Right ventricle myocardium superior (tissue), 1 donor: ENCODE measurements at places on chromosomes 2 and 18.

DNA sequence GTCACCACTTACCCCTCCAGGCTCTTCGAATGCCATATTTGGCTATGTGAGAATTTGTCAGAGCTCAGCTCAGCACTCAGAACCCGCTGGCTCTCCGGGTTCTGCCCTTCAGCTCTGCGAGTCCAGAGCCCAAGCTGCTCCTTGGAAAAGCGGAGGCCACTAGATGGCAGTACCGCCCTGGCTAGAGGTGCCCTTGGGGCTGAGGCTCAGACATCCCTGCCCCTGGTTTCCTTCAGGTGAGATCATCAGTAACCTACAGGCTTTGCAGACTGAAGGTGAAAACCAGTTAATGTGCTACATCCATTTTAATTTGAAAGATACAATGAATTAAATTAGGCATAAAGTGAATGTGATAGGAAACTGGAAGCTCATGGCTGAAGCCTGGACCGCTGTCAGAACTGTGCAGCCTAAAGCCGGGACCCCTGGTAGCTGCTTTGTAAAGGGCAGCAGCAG is 285.6 kb downstream of the AGAP1 start:
- DNase-seq: peak; percentile 79

- DNase-seq: no peak
Measured at GRCh38 chr18:73647391-73647790, 500.2 kb downstream of the FBXO15 start.

DNA sequence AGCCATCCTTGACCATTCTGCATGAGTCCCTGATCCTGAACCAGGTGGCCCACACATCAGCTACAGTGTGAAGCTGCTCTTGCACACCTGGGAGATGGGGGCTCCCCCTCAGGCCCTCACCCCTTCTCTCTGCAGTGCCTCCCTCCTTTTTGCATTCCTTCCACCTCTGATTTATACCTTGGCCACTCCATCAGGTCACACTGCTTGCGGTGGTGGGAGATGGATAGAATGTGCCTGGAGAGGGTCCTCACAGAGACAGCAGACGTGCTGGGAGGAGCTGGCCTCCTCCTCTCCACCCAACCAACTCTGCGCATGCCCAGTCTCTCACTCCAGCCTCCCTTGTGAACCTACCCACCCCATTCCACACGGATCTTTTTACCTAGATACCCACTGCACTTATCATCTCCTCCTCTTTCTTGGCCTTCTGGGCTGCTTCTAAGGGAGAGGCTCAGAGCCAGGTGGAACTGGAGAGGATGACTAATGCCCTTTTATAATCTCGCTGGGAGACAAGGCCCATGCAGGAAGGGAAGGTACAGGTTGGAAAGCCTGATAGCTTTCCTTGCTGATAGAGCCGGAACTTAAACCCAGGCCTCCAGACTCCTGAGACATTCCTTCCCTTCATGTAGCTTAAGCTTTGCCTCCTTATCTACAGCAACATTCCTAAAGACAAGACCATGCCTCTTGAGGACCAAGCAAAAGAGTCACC is 205.1 kb downstream of the ZBTB7C start:
- no peak for DNase-seq

GRCh38 chr18:74604361-74604760 is 6.7 kb downstream of the ZNF407 start:
- DNase-seq: no peak

DNA sequence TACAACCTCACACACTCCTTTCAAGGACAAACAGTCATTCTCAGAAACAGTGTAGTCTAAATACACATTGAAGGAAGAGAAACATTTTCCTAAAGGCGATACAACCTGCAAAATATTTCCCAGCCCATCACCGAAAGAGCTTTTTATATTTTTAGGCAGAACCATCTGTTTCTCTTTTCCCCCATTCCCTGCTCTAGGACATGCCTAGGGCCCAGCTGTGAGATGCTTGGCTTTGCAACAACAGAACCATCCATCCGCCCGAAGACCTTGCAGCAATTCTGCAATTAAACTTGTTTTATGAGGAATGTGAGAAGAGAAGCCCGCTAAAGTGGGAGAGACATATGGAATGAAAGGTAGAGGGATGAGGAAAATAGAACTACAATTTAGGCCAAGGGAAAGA is 105.6 kb upstream of the RFX8 start:
- no peak for DNase-seq

DNA sequence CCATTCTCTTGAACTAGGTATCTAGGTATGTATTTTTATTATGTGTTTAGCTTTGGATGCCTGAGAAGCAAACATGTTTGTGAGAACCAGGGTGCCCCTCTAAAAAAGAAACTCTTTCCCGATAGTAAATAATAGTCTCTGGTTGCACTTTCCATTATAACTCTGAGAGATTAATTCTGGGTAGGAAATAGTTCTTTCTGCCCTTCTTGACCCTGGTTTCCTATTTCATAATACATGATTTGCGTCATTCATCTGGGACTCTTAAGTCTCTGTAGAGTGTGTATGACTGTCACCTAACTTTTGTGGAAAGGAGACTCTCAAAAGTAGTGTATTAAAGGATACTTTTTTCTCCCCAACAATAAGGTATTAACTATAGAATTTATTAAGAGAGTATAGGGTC is 31.5 kb downstream of the ACSL3 start:
- no peak for DNase-seq

- no peak for DNase-seq
Measured at GRCh38 chr2:24515335-24515734, 24.3 kb downstream of the NCOA1 start.

DNA sequence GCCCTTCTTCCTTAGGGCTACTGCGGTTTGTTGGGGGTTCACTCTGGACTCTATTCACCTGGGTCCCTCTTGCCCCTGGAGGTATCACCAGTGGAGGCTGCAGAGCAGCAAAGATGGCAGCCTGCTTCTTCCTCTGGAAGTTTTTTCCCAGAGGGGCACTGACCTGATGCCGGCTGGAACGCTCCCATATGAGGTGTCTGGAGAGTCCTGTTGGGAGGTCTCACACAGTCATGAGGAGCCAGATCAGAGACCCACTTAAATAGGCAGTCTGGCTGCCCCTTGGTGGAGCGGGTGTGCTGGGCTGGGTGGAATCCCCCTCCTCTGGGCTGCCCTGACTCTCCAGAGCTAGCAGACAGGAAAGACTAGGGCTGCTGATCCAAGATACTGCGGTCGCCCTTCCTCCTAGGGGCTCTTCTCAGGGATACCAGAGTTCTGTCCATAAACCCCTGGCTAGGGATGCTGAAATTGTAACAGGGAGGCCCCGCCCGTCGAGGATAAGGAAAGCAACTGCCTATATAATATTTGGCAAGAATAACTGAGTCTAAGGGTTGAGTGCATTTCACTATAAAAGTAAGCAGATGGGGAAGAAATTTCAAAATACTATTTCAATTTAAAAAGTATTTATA is 140.7 kb downstream of the NOL4 start:
- peak; percentile 14 for DNase-seq

GRCh38 chr2:42840760-42841159 is 48.4 kb upstream of the HAAO start:
- DNase-seq: no peak

- no peak for DNase-seq
Measured at GRCh38 chr18:58898010-58898799, 33.5 kb downstream of the ZNF532 start.

GRCh38 chr2:230525682-230526081 is 109.7 kb downstream of the SP100 start:
- DNase-seq: no peak

DNA sequence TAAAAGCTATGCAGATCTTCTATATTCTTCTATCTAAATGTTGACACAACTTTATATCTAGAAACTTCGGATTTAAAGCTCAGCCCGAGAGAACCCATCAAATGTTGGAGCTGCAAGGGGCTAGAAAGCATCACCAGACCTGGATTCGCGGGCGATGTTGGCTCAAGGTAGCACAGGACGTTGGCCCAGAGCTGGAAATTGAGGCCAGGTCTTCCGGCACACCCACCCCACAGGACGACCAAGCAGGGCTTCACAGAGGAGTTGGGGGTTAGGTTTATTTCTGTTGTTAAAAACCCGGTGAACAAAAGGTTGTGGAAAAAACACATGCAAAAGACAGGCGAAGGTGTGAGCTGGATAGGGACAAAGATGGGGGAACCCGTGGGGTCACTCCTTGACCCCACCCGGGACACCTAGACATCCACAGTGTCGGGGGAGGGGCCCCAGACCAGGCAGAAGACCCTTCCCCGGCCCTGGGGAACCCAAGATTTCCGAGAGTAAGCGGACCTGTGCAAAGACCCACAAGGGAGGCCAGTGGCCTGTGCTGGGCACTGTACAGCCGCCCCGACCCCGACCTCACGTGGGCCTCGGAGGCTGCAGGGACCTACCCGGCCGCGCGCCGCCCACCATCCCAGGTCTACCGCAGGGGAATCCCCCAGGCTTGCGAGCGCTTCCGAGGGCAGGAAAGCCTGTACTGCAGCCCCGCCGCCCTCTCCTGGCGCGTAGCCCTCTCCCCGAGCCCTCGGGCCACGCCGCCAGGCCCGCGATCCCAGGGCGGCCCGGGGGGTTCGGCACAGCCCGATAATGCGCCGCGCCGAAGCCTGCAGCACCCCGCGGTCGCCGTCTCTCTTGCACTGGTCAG is 1.8 kb upstream of the AGBL5 start:
- DNase-seq: peak; percentile 68

- no peak for DNase-seq
Measured at GRCh38 chr18:45686891-45687611, 36.9 kb upstream of the SLC14A1 start.

DNA sequence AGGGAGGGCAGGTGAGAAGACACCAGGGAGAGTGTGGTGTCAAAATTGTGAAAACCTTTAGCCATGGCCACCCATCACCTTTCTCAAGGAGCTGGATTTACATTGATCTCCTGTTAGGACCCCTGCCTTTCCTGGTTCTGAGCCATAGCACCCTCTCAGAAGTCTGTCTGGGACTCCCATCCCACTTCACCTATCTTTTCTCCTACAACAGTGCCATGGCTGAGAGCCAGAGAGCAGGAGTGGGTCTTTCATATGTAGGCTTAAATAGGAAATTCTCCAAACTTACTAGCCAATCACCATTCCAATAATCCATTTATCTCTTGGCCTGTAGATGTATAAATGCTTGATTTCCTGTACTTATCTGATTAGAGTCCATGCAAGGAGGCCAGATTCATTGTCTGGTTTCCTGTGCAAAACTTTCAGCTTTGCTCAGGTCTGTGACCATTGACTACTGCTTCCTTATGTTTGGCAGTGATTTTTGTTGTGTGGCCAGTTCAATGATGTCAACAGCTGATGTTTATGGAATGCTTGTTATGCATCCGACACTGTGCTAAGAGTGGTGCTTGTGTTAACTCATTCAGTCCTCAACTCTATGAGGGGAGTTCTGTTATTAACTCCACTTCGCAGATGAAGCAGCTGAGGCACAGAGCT is 57.6 kb upstream of the IGFBP5 start:
- DNase-seq: no peak

DNA sequence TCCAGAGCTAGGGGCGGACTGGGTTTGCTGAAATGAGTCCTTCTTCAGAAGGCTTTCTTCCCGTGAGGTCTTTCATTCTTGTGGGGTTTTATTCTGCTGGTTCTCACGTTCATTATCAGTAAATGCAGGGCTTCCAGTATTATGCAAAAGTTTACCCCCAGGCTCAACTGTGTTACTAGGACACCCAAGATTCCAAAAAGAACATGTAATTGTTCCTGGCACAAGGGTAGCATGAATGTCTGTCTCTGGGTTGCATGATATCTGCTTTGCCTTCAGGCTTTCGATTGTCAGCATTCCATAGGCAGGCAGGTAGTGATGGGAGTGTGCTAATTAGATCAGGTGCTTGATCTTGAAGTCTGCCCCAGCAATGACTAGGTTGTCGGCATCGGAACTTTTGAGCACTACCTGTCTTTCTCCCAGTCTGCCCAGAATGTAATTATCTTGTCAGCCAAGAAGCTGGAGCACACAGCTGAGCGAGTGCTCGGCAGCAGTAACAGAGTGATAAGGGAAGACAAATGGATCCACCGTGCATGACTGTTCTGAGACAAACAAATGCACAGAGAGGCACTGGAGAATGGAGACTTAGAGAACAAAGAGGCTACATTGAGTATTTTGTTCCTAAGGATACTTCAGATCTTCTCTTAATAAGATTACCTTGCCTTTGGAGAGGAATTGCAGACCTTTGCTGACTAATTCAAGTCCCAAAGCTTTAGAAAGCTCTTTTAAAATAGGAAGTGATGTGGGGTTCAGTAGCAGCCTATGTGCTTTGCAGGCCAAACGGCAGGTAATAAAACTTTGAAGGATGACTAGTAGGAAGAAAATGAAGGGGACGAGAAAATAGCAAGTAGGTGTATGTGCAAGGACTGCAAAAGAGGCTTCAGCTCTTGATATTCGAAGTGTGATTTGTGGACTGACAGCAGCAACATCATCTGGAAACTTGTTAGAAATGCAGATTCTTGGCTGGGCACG is 41.9 kb downstream of the ITGB6 start:
- DNase-seq: no peak

DNA sequence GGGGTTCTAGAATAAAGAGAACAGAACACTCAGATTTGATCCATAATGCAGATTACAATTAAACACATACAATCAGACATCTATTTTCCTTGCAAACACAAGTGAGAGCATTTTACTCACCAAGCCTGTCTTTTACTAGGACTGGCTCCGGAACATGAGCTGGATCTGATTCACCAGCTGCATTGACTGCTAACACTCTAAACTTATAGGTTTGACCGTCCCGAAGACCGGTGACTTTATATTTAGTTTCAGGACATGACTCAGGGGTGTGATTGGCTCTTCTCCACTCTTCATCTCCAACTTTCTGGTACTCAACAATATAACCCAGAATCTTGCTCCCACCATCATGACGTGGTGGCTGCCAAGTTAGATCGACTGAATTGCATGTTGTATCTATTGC is 112.4 kb downstream of the PLEKHA3 start:
- DNase-seq: no peak

GRCh38 chr2:156065912-156066311 is 266.6 kb downstream of the NR4A2 start:
- no peak for DNase-seq

- DNase-seq: no peak
Measured at GRCh38 chr2:111140815-111141214, 20.1 kb downstream of the BCL2L11 start.

DNA sequence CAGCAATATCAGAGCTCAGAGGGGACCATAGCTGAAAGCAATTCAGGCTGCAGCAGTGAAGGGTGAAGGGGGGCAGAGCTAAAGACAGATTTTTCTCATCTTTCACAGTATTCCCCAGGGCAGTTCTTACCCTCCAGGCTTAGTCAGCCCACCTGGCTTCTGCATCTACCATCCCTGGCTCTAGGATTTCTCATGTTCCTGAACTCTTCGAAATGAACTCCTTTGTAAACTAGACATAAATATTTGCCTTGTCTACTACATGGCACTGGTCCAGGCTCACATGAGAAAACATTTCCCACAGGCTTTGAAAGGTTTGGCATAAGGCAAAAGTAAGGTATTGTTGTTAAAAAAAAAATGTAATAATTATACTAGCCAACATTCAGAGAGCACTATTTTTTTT is 23.6 kb upstream of the NEB start:
- DNase-seq: no peak

DNA sequence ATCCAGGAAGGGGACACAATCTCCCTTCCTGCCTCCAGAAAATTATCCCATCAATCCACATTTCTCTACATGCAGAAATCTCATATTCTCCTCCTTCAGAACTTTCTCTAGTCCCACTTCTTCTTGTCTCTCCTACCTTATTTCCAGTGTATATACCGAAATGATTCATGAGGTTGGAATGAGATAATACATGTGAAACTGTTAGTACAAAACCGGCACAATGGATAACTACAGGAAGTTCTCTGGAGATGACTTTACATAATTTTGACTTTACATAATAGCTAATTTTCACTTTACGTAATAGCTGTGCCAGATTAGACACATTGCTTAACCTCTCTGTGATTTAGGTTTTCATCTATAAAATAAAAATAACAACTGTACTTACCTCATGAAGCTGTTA is 801.3 kb downstream of the ERBB4 start:
- no peak for DNase-seq

- no peak for DNase-seq
Measured at GRCh38 chr18:10374636-10375293, 79.7 kb upstream of the APCDD1 start.
